Stimulated activated CD8-positive, alpha-beta memory T cell treated with anti-CD3 and anti-CD28 coated beads, Interleukin-2, amount 100 ng/mL, for 1 hour (primary cell): ENCODE measurements at places on chromosomes 3 and 15.

DNA sequence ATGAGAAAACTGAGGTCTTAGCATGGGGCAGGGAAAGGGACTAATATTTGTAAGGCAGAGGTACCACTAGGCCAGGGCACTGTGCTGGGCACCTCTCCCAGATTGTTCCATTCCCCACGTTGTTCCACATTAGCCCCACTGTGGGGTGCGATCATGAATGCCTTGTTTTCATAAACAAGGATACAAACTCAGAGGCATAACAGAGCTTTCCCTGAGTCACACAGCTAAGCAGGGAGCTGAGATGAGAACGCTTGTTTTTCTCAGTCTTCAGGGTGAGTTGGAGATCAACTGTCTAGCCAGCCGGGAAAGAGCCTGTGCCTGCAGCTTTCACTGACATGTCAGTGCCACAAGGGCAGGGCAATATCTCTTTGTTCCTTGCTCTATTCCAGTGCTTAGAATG is 47.9 kb upstream of the ITGA11 start:
- DNase-seq = no peak

- no peak for DNase-seq
These were observed 27.1 kb upstream of the C3orf49 start for GRCh38 chr3:63791974-63792373.

DNA sequence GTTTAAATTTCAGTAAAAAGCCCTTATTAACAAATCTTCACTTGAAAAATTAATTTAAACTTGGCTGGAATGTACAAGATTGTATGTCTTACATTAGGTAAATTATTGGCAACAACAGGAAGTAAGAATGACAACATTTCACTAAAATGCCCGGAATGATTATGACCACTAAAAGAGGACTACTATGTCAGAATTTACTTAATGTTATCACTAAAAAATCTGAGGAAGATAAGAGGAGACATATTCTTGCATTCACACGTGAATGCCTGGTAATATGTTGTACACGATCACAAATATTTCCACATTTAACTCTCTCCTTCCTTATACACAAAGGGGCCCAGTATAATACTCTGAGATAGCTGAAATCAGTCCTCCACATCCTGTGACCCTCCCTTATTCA is 29.7 kb downstream of the VGLL3 start:
- DNase-seq = no peak

DNA sequence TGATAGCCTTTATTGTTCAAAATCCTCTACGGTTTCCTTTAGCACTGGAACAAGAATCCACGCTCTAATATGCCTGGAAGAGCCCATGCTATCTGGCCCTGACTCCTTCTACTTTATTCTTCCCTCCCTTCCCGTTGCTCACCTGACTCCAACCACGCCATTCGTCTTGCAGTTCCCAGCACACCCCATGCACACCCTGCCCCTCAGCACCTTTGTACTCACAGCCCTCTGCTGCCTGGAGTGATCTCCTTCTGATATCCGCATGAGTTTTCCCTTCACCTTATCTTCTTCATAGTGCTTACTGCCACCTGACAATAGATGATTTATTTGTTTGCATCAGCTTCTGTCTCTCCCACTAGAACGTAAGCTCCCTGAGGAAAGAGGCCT is 16.6 kb upstream of the BCL2A1 start:
- DNase-seq = no peak

- no peak for DNase-seq
These were observed 49.6 kb downstream of the RFX7 start for GRCh38 chr15:56194035-56194434.

- no peak for DNase-seq
These were observed 44.4 kb downstream of the STARD9 start for GRCh38 chr15:42619656-42620371.

DNA sequence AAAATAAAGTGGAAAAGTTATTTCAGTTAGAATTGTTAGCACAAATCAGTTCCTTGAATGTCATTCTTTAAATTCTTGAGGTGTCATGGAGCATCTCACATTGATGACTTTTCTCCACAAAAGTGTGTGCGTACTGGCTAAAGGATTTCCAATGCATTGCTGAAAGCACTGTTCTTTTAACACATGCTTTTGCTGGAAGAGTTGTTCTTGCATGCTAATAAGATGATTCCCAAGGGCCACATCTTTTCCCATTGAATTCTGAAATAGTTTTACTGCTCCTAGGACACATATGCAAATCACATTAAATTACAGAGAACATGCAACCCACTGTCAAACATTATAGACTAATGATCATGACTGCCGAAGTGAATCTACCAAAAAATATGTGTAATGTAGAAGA is 516.3 kb upstream of the CADM2 start:
- no peak for DNase-seq

DNA sequence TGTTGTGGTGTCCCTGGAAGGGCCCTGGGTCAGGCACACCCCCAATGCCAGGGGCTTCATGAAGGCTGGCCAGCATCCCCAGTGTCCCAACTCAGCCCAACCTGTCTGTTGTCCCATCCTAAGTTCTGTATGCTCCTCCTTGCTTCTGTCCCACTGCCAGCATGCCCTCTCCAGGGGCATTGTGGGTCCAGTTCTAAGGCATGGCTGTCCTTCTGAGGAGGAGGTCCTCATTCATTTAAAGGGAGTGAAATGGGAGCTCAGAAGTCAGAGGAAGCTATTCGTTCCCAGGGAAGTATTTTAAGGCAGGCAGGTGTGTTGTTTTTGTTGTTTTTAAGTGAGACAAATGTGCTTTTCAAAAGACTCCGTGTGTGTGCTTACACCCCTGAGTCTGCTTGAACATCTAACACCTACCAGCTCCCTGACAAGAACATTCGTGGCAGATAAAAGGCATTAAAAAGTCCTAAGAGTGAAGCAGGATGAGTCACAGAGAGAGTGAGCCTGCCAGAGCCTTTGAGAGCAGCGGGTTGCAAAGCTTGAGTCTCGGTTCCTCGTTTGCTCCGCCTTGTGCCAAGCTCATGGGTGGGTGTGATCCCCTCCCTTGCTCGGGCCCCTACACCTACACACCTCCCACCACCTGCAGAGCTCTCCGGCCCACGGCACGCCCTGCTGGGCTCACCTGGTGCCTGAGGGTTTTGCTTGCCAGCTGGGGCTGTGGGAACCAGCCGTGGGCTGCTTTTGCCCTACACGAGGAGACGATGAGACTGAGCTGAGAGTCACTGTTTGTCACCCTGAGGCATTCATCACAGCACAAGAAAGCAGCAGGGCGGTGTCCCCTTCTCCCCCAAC is 183.4 kb upstream of the TOPAZ1 start:
- DNase-seq = peak; percentile 9

GRCh38 chr3:184358124-184358767 is 3.2 kb downstream of the CLCN2 start:
- no peak for DNase-seq

DNA sequence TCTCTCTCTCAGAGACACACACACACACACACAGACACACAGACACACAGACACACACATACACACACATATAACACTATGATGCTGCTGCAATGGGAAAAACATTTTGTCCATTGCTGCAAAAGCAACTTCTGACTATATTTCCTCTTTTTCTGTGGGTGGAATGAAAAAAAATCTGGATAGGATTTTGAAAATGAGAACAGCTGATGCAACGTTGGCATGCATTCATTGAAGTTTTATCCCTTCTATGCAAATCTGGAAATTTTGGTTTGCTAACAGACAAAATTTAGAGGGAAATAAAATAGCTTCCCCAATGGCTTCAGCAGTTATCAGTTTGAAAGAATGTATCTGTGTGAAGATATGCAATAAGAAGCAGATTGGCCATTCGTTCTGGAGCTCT is 763.4 kb upstream of the GRM7 start:
- no peak for DNase-seq
